Placental epithelial cell (primary cell): ENCODE measurements at places on chromosomes 3 and 15. TPM values are rescaled to one million over a fixed set of nuclear protein-coding genes. Genes with fewer than 3 reads are reported as not detected.

GRK7 gene
- 0.11 TPM in 1 of 2 replicates, not detected in the other for total RNA-seq

ISLR2 gene
- not detected in 2 replicates for total RNA-seq

CHL1 gene
- not detected in 2 replicates for total RNA-seq

FBXO40 gene
- not detected in 2 replicates for total RNA-seq
